ENCODE measurements at places on chromosomes 1 and 21.

DNA sequence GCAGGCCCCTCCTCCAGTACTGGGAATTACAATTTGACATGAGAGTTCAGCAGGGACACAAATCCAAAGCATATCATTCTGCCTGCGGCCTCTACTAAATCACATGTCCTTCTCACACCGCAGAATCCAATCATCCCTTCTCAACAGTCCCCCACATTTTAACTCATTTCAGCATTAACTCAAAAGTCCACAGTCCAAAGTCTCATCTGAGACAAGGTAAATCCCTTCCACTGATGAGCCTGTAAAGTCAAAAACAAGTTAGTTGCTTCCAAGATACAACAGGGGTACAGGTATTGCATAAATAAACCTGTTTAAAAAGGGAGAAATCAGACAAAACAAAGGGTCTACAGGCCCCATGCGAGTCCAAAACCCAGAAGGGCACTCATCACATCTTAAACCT lies 64.0 kb downstream of the EBNA1BP2 start:
- no peak for DNase-seq

GRCh38 chr1:67827688-67828087 lies 5.6 kb downstream of the GNG12 start:
- DNase-seq = no peak

DNA sequence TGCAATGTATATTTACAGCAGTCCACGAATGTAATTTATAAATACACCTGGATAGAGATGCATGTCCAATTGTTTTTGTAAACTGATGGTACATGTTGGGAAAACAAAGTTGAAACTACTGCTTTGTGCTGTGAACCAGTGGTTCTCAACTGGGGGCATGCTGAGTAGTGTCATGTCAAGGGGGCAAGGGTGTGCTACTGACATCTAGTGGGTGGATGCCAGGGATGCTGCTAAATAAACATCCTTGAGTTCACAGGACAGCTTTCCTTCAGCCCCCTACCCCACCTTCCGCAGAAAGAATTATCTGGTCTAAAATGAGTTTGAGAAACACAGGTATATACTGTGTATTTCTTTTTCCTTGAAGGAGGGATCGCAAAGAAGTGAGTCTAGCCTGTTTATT lies 95.9 kb downstream of the RASAL2 start:
- DNase-seq = peak; percentile 7

- DNase-seq = peak; percentile 35
Measured at GRCh38 chr1:24805534-24806301, 60.5 kb downstream of the CLIC4 start.

- DNase-seq = no peak
Measured at GRCh38 chr1:15696956-15697521, 12.9 kb downstream of the PLEKHM2 start.

GRCh38 chr1:55476445-55477015 lies 261.4 kb upstream of the USP24 start:
- no peak for DNase-seq

DNA sequence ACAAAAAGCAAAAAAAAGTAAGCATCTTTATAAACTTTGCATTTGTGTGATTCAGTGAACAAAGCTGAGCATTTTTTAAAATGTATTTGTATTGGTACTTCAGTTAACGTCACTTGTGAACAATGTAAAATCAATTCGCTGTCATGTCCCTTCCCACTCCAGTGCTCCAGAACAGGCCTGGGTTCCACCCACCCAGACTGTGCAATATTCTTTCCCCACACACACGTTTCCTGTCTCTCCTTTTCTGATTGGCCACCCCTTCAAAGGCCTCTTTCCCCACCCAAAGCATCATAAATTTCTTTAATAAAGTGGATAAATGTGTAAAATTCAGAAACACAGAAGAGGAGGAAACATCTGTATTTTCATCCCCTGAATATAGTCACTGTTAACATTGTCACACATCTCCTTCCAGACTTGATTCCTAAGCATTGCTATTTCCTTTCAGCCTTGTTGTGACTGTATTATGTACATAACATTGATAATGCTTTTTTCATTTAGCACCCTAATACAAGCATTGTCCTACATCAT lies 12.0 kb downstream of the CLEC20A start:
- no peak for DNase-seq

DNA sequence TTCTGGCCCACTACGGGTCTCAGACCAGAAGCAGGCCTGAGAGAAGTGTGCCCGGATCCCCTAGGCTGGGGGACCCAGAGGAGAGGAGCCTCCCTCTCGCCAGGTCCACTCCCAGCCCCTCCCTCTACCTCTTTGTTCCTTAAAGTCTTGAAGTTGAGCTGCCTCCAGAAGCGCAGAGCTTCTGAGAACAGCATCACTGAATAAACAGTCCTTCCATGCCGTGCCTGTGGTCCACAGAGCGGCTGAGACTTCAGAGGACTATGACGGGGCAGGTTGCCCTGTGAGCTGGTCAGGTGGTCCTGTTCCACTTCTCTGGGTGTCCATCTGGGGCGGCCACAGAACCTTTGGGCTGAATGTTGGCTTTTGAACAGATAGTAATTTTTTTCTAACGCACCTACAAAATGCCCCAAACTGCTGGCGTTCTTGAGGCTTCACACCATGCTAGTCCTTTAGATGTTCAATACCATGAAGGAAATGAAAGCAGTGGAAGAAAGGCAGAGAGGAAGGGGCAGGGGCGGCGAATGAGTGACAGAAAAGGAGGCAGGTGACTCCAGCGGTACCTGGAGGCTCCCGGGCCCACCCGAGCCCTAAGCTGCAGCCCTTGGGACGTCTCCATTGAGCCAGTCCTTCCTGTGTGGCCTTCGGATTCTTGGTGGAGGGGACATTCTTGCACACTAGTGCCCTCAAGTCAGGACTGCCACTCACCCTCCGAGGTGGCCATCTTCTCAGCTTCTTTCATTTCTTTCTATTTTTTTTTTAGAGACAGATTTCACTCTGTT lies 239.3 kb upstream of the VAMP3 start:
- DNase-seq = no peak

DNA sequence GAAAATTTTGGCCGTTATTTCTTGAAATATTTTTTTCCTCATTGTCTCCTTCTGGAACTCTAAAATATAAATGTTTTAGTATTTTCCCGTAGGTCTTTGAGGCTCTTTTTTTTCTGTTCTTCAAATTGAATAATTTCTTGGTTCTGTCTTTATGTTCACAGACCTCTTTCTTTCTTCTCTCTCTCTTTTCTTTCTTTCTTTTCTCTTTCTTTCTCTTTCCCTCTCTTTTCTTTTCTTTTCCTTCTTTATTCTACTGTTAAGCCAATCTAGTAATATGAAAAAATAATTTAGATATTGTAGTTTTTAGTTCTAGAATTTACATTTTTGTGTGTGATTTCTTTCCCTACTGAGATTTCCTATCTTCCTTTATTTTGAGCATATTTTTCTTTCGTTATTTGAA lies 30.1 kb downstream of the CLIC4 start:
- DNase-seq = no peak

GRCh38 chr21:41815652-41816582 lies 49.1 kb upstream of the RIPK4 start:
- no peak for DNase-seq

DNA sequence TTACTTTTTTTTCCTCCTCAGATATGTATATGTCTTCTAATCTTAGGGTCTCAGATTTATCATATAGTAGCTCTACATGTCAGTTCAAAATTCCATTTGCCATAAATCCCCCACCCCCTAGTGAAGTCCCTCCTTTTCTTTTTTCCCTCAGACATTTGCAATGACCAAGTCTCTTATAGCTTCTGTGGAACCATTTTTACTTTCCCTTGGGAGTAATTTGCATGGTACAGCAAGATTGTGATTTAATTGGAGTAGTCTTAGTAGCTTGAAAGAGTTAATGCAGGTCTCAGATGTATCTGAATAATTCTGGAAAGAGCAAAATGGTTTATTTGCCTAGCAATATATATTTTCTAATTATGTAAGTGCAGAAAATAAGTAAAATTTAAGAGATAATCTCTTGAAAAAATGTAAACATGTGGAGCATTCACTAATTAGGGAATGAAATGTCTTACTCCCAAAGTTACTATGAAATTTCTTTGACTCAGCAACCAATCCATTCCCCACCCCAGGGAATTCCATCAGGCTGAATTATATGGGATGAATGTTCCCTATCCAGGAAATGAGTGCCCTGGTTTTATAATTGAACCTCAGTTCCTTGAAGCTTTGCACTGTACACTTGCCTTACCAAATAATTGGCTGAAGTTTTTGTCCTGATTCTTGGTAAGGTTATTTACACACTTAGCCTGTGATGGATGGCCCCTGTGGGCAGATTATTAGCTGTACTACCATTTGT lies 267.0 kb downstream of the DNM3 start:
- no peak for DNase-seq

DNA sequence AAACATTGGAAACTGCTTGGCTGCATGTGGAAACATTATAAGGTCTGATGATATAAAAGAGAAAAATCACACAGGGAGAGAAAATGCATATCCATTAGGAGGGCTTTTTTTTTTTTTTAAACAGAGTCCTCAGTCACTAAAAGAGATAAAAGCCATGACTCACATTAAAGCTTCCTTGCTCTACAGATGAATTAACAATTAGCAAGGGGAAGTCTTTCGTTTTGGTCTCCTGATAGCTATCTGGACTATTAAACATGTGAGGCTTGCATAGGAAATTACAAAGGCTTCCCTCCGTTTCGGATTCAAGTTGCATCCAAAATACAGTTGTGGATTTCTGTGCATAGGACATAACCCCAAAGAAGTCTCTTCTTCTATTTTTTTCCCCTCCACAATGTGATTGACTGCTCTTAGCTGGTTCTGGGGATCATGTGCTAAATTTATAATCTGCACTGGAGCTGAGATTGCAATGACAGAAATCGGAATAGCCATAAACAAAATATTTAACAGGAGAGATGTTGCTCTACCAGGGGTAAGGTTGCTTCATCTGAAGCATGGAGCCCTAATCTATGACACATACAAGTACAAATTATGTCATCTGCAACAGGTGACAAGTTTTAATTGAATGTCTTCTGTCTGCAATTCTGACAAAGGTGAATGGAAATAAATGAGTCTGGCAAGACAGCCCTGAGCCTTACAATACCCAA lies 146.8 kb downstream of the ESRRG start:
- DNase-seq = no peak

DNA sequence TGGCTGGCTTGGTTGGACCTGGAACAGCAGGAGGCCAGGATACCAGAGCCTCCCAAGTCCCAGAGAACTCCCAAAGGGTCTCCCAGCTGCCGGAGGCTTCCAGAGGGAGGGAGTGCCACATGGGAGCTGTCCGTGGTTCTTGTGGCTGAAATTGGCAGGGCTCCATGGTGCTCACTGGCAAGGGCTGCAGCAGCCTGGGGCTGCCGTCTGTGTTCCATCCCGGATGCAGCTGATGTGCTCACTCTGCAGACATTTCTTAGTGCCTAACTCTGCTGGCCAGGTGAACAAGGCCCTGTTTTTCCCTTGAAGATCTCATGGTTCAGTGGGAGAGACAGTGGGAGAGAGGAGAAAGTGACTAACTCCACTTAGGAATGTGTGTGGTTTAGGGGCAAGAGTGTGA lies 261.1 kb downstream of the CAMTA1 start:
- DNase-seq = peak; percentile 17

DNA sequence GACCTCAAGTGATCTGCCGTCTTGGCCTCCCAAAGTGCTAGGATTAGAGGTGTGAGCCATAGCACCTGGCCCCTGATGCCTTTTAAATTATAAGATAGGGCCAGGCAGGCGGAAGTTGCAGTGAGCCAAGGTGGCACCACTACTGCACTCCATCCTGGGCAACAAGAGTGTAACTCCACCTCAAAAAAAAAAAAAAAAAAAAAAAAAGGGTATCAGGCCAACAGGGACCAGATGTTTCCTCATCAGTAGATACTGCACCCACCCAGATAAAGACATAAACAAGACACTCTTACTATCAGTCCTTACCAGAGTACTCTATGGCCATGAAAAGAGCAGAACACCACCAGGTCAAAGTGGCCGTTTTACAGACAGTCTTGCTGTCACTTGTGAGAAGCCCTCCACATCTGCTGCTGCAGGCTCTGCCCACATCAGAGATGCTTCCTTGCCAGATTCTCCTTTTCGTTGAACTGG lies 3.3 kb downstream of the C21orf58 start:
- no peak for DNase-seq

GRCh38 chr1:170214117-170215032 lies 68.6 kb downstream of the NTMT2 start:
- DNase-seq = no peak

GRCh38 chr1:205279986-205280385 lies 41.6 kb downstream of the NUAK2 start:
- no peak for DNase-seq

GRCh38 chr21:31893851-31894415 lies 21.1 kb downstream of the HUNK start:
- no peak for DNase-seq

GRCh38 chr1:171636141-171636540 lies 14.1 kb downstream of the MYOCOS start:
- DNase-seq = no peak

DNA sequence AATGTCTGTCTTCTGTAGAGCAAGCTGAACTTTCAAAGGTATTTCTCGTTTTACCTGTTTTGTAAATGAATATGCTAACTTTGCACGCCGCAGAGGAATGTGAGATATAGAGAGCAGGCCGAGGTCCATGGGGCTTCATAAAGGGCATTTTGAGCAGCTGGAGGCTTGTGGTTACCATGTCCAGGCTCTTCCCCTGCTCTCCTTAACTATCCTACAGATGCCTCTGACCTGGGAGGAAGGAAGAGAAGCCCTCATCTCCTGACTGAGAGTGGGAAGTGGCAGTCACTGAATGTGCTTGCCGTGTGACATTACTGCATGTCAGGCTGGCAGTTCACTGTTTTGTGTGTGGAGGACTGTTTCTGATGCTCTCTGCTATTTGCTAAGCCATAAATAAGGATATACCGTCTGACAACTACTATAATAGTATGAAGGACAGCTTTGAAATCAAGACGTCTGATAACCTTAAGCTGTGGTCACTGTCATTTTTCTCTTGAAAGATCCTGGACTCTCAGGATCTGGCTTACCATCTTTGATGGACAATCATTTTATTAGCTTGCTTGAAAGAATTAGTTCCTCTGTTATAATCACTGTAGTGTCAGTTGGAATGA lies 92.2 kb downstream of the DYRK1A start:
- no peak for DNase-seq

DNA sequence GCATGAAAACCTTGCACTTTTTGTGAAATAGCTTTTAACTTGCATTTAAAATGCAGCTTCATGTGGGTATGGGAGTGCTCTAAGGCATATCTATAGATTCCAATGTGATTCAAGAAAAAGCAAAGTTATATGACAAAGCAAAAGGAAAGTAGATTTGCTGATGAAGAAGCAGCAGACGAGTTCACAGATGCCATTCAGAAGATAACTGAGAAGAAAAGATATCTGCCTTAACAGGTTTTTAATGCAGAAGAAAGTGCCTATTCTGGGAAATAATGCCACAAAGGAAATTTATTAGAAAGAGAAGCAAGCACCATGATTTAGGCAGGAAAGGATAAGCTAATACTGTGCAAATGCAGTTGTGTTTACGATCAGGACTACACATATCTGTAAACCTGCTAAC lies 68.1 kb downstream of the PHTF1 start:
- DNase-seq = no peak

- DNase-seq = no peak
Measured at GRCh38 chr1:204445860-204446412, 34.3 kb upstream of the PPP1R15B start.

GRCh38 chr21:35390013-35390776 lies 341.1 kb upstream of the RUNX1 start:
- DNase-seq = no peak

Data from GM04504 (cell line).